T-cell (primary cell): ENCODE measurements at places on chromosomes 1 and 21. TPM values are rescaled to one million over a fixed set of nuclear protein-coding genes. Genes with fewer than 3 reads are reported as not detected.

DNA sequence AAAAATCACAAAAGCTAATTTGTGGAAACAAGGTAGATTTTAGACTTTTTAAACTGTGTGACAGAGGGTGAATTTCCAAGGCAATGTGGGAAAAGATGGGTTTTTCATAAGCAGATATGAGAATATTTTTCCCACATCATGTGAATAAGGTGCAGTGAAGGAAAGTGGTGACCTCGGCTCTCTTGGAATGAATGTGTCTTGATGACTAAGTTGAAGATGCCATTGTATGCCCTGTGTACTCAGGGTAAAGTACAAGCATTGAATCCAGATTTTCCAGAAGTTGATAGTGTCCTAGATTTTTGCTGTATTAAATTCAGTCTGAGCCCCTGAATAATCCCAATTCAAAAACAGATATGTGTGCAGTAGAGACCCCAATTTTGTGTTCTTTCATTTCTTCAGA, 442.6 kb upstream of the ADGRL2 start:
- DNase-seq, result no peak

GRCh38 chr1:31127266-31127665, 61.7 kb upstream of the PUM1 start:
- DNase-seq, result no peak

DNA sequence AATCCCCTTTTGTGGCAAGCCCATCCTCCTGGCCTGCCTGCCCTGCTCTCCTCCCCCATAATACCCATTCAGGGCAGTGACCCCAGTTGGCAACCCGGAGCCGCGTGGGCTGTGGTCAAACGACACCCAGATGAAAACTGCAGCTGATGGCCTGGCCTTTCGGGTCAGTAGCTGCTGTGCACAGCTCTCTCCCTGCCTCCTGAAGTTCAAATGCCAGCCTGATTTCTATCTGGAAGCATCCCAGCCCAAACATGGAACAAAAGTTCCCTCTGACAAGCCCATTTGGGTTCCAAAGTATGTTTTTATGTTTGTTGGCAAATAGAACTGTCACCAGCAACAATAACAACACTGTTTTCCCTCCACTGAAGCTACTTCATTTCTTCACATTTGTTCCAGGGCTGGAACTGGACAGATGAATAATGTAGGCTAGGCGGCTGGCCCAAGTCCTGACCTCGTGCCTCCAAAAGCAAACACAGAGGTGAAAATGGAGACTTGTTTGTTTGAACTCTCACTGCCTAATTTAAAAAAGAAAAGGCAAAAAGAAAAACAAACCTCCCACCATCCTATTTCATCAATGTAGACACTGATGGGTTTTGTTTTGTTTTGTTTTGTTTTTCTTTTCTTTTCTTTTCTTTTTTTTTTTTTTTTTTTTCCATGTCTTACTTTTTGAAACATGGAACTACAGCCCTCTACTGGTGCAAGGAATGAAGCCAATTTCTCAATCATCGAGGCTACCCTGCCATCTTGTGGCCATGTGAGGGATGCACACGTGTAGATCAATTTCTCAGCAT, 179.0 kb downstream of the ADSS2 start:
- peak; percentile 66 for DNase-seq

The LCE6A gene
- not detected for total RNA-seq

GRCh38 chr1:52613636-52614373, 11.6 kb downstream of the GPX7 start:
- DNase-seq, result no peak
